Astrocyte of the cerebellum (primary cell): ENCODE measurements at places on chromosomes 7 and 10.

DNA sequence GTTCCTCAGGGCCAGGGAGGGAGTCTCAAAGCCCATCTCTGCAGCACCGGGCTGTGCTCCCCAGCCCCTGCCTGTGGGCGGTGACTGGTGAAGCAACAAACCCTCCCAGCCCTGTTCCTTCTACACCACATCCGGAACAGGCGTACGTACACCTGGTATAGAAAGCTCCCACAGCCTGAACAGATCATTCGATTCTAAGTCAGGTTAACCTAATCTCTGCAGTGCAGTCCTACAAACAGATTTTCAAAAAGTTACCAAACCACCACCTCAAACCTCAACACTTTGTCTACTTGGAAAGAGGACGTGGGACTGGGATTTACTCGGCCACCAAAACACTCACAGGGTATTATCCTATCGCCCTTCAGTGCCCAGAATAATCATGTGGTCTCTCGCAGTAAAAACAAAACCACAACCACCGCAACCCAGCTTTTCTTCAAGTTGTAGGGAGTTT is 238.4 kb downstream of the DIP2C start:
- no peak for DNase-seq

GRCh38 chr10:17344206-17344605 is 110.2 kb downstream of the ST8SIA6 start:
- peak; percentile 83 for DNase-seq

GRCh38 chr7:129925416-129926002 is 27.3 kb downstream of the UBE2H start:
- no peak for DNase-seq

GRCh38 chr10:61828788-61829187 is 72.7 kb upstream of the ARID5B start:
- DNase-seq: no peak

GRCh38 chr7:106057962-106058927 is 53.9 kb downstream of the SYPL1 start:
- no peak for DNase-seq

GRCh38 chr7:30918676-30919075 is 7.0 kb downstream of the AQP1 start:
- DNase-seq: no peak

DNA sequence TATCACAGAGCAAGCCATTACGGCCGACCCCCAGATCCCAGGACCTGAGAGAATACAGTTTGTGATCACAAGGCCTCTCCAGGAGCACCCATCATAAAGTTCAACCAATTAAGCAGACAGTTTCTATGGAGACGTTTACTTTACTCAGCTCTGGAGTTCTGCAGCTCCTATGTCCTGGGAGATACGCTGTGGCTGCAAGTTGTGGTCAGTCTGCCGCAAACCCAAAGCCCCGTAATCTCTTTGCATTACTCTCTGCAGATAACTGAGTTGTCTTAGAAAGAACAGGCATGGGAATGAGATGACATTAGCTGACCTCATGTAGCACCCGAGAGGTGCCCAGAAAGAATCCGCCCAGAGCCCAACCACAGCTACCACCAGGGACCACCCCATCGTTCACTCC is 305.1 kb downstream of the FGFR2 start:
- no peak for DNase-seq

DNA sequence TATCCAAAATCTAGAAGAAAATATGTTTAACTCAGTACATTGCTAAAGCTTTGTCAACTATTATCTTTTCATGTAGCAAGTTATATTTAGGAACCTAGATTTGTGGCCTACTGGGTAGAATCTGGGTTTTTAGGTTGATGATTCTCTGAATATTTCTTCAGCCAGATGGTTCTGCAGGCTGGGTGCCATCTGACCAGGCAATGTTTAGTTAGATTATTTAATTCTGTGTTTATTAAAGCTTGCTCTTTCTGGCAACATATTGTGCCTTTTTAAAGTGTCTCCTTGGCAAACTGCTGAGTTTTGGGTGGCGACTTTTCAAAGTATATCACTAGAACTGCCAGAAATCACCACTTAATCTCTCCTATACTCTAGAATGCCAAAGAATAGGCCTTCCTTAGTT is 114.1 kb downstream of the LHFPL3 start:
- no peak for DNase-seq

DNA sequence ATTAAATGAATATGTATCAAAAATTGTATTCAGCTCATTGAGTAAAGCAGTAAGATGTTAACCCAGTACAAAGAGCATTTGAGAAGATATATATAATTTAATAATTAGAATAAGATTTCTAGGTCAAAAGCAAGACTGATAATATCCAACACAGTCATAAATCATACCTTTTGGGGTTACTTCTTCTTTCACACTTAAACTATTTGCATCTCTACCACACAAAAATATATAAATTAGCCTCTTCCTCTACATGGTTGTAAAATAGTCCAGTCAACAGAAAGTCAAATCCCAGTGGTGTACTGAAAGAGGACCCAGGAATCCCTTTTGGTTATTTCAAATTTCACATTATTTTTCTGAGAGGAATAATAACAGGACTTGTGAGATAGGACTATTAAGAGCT is 204.6 kb upstream of the INHBA start:
- DNase-seq: no peak

DNA sequence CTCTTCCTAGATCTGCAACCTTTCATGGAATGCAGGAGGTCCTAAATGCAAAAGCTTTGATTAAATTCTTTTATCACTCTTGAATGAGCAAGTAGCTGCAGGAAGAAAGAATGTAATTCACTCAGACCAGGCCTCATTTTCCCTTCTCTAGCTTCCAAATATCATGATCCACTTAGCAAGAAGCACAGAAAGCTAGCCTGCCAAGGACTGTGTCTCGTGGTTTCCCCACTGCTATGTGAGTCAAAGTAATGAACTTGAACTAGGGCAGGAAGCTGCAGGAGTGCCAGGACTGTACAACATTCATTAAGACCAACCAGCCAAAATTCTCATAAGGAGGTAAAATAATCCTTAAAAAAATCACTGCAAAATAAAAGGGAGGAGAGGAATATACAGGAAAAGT is 379.2 kb downstream of the CALN1 start:
- DNase-seq: no peak

DNA sequence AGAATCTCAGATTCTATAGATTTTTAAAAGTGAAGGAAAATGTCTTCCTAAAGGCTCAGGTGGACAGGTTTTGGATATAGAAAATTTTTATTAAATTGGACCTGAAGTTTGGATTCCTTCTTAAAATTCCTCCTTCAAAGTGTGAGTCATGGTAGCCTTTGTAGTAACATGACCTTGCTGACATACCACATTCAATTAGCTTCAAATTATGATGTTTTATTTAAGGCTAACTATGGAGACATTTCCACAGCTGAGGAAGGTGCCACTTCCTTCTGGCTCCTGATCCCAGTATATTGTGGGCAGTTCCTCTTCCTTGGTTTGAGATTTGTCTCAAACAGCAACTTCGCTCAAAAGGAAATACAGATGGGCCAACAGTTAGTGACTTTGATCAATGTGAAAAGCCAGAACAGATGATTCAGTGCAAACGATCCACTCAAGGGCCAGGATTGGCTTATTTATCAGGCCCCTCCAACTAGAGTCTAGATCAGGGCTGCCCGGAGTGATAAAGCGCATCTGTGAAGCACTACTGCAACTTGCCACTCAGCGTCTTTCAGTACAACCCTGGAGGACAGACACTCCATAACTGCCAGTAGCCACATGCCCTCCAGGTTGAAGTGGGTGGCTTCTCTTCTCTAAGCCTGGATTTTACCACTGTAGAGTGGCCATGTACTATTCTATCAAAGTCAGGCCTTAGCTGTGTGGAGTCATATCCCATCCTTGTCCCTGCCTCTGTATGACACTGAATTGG is 573.5 kb downstream of the KIF20B start:
- DNase-seq: no peak

DNA sequence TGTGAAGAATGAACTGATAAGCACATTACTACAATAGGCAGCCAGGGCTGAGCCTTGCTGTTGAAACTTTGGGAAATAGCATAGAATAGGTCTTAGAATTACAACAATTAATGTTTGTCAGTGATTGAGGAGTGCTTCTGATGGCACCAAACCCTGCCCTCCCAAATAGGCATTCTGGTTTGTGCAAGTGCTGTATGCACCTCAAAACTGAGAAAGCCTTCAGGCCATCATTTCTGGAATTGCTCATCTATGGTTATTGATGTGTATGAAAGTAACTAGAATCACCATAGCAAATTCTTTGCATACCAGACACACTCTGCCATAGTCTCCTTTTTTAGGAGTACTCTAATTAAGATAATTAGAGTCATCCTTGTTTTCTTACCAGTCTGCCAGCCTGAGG is 585.0 kb upstream of the MBL2 start:
- no peak for DNase-seq

DNA sequence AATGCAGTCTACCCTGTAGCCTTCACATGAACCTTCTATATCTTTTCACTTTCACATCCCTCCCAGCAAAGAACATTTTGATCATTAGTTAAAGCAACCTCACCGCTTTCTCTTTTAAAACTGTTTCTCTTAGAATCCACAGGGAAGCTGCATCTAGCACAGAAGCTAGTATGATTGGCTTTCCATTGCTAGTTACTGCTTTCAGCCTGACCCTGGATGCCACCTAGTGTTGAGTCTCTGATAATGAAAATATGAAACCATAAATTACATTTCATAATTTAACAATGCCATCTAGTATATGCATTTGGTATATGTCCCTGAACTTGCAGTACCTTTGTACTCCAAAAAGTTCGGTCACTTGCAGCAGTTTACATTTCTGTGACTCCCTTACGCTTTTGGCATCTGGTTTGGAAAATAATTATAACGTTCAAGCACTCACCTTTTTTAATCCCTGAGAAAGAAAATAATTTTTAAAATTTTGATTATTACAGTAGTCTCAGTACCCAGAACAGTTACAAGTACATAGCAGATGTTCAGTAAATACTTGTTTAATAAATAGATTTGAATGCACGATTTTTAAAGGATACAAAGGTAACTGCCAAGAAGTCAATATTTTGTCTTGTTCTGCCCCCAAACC is 22.7 kb downstream of the CISD1 start:
- DNase-seq: peak; percentile 53

GRCh38 chr10:63318491-63318890 is 147.3 kb downstream of the JMJD1C start:
- DNase-seq: no peak

DNA sequence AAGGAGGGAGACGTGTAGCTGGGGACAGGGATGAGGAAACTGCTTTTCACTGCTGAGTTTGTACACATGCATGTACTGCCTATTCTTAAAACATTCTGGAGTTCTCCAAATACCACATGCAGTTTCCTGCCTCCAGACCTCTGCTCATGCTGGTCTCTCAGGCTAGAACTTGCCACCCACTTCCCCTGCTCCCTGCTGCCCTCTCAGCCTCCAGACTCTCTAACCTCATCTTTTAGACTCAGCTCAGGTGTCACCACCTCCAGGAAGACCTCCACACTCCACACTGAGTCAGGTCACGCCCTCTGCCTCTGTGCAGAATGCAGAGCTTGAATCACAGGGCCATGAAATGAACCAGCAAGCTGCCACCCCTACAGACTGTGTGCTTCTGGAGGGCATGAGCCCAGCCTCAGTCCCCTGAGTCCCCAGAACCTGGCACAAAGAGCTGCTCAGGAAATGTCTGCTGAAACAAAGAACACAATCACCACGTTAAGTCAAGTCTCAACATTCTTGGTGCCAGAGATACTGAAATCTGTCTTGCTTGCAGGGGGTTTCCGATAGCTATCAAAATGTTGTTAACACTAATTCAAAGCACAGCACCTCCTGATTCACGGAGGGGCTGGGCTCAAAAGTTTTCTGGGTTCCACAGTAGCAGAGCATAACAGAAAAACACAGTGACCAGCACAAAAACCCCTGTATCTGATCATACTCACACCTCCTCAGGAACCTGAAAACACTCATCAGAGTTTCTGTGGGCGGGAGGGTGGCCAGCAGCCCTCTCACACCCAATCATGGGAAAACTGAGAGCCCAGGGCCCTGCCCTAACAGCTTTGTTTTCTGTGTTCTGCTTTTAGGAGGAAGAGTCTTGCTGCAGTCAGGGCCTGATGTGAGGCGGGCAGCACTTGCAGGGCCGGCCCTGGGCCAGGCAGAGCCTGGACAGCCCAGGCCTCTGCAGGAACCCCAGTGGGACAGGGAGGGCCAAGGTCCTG is 21.1 kb downstream of the FAM53B start:
- DNase-seq: no peak

DNA sequence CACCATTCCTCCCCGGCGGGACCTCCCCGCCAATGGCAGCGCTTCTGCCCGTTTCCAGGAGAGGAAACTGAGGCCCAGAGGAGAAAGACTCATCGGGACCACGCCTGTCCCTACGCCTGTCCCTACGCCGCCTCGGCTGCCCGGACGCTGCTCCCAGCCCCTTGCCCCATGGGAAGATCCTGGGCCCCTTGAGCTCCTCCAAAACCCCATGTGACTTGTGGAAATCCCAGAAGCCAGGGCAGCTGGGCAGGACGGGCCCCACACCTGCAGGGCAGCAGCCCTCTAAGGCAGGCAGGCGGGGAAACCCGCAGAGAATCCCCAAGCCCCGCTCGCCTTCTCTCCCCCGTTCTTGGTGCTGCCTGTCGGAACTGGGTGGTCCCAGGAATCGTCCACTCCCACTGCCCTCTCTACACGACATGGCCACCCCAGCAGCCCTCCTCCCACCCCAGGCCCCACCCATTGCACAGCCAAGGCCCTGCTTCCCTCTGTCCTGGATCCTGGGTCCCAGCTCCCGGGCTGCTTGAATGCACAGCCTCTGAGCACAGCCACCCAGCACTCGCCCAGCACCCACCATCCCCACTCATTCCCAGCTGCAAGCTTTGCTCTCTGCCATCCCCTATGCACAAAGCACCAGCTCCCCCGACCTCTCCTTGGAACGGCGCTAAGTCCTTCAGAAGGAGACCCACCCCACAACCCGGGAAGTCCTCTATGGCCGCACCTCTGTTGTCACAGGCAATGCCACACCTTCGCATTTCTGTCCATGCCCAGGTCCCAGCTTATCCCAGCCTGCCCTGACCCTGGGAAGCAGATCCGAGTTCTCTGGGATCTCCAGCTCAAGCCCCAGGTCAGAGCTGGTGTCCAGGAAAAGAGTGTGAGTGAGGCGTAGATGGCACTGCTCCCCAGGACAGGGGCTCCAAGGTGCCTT is 50.6 kb downstream of the SLC29A4 start:
- no peak for DNase-seq

GRCh38 chr10:79246209-79246581 is 101.1 kb upstream of the PPIF start:
- no peak for DNase-seq

DNA sequence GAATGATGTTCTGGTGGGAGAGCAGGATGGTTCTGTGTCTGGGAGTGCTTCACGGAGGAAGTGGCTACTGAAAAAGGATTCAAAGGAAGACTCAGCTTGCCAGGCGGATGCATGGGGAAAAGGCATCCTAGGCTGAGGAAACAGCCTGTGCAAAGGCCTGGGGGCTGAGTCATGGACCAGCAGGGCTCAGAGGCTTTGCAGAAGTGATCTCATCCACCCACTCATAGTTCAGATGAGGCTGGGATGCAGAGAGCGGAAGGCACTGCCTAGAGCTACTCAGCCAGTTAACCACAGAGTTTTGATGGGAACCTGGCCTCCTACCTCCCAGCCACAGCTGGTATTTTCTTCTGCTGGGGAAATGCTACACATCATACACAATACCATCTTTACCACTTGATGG is 15.8 kb upstream of the ADAMTS14 start:
- peak; percentile 98 for DNase-seq

GRCh38 chr10:107133656-107134055 is 30.9 kb downstream of the SORCS1 start:
- DNase-seq: no peak

GRCh38 chr7:36487756-36488336 is 98.2 kb downstream of the ANLN start:
- peak; percentile 60 for DNase-seq

GRCh38 chr10:53619671-53620070 is 847.1 kb upstream of the MBL2 start:
- no peak for DNase-seq
